ENCODE measurements at places on chromosomes 16 and 17.

- DNase-seq = no peak
These were observed 12.4 kb downstream of the CBLN1 start for GRCh38 chr16:49269201-49269600.

DNA sequence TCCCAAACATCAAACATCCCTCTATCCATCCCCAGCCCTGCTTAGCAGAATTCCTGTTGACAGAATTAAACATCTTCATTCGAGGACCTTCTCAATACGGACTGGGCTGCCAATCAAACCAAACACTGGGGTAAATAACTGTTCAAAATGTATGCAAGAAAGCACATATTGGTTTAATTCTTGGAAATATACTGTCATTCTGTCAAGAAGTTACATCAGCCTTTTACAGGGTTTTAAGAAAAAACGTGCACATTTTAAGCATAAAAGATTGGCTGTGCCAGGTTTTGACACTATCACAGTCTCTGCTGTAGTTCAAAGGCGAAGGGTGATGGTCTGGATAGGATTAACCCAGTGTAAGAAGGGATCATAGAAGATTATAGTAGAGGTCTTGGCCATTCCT is 25.1 kb upstream of the CCNF start:
- DNase-seq = no peak

DNA sequence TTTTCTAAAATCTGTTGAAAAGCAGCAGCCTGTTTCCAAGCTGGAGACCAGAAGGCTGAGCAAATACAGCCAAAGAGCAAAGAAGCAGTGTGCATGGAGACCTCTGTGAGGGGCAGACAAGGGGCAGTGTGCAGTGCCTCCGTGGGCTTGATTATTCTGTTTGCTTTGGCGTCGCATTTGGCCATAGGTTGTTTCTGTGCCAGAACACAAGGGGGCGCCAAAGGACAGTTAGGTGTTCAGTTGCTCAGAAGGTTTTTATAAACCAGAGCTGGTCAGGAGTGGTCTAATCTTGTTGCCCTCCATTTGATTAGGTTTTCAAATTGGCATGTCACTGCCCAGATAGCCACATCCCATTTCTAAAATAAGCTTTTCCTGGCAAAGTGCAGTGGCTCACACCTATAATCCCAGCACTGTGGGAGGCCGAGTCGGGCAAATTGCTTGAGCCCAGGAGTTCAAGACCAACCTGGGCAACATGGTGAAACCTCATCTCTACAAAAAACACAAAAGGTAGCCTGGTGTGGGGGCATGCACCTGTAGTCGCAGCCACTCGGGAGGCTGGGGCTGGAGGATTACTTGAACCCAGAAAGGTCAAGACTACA is 10.6 kb downstream of the MYH3 start:
- no peak for DNase-seq

GRCh38 chr17:56594320-56595107 is 1.0 kb downstream of the NOG start:
- peak; percentile 74 for DNase-seq

DNA sequence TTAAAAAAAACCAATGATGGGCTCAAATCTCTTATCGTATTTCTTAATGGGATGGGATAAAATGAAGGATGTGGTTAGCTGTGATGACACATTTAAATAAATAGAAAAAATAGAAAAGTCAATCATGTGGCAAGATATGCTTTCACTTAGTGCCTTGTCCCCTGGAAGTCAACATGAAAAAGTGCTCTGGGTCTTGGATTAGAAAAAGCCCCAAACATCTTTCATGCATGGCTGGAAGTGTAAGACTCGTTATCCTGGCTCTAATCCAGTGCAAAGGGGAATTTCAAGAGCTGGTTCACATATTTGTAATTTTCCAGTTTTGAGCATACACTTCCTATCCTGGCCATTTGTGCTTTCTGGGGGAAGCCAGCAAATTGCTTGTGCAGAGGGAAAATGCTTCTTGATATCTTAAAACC is 160.9 kb downstream of the MAP2K6 start:
- DNase-seq = no peak

DNA sequence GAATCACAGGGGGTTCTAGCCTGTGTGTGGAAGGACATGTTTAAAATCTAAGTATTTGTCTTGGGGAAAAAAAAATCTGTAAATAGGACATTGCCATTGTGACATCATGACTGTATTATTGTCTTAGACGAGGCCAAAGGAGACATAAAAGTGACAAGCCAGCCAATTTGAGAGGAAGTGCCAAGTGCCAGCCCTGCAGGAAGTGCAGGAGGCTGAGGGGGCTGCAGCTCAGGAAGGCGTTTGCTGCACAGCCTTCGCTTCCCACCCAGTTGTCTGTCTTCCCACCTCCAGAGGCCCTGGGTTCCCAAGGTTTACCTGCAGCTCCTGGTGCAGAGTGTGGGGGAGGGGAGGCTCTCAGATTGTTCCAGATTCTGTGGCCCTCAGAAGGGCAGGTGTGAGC is 1.3 kb downstream of the ADCY7 start:
- DNase-seq = no peak

- no peak for DNase-seq
These were observed 20.0 kb downstream of the ATP2A1 start for GRCh38 chr16:28898266-28898665.

DNA sequence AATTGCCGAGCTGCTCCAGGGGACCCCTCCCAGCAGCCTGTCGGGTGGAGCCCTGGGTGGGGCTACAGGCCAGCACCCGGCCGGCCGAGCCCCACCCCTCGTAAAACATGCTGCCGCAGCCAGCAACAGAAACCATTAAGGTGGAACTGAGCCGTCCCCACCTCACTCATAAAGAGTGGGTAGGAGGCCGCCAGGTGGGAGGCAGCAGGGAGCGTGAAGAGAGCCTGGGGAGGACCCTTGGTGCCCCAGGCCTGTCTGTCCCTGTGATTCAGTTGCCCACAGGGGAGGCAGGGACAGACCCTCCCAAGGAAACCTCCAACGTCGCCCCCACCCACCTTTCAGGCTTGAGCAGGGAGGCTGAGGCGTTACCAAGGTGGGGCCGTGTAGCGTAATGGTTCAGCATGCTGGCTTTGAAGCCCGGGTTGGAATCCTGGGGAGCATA is 8.4 kb downstream of the FOXN1 start:
- no peak for DNase-seq

DNA sequence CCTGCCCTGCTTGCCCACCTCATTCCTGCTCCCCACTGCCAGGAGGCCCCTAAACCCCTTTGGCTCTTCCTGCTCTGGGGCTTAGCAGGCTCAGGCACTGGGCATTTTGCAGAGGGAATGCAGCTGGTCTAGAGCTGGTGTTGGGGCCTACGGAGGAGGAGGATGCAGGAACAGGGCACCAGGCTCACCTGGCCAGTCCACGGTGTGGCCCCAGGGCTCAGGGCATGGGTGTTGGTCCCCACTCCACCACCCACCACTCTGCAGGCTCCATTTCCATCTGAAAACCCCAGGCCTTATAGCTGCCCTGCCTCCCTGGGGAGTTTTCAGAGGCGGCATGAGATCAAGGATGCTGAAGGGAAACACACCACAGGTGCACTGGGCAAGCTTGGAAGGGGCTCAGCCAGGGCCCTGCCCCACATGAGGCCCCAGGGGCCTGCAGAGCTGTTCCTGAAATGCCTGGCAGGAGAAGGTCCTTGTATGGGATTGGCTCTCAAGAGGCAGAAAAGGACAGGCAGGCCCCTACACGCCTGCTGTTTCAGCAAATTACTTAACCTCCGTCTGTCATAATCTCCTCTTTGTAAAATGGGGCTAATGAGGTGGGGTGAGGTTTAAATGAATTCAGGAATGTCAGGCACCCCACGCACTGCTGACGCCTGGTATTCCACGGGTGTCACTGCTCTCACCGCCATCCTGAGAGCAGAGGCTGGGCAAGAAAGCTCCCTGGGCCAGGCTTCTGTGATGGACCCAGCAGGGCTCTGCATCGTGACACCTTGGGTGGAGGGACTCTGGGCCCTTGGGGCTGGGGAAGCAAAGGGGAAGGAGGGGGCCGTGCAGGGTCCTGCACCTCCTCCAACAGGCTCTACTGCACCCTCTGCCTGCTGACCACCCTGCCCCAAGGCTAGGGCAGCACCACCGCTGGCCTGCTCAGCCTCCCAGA is 9.3 kb downstream of the SLC47A2 start:
- DNase-seq = no peak

- no peak for DNase-seq
These were observed 32.8 kb upstream of the RASD1 start for GRCh38 chr17:17528696-17529652.

DNA sequence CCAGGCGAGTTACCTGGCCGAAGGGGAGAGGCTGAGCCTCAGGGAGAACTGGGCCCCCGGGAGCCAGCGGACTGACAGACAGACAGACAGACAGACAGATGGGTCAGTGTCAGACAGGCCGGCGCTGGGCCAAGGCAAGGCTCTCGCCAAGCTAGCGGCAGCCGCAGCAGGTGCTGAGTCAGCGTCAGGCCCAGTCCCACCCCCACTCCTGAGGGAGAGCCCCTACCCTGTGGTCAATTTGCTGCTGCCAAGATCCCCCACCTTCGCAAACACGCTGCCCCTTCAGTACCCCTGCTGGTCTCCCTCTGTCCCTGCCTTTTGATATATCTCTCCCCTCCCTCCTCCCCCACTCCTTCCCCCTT is 1.5 kb downstream of the FGF11 start:
- no peak for DNase-seq

DNA sequence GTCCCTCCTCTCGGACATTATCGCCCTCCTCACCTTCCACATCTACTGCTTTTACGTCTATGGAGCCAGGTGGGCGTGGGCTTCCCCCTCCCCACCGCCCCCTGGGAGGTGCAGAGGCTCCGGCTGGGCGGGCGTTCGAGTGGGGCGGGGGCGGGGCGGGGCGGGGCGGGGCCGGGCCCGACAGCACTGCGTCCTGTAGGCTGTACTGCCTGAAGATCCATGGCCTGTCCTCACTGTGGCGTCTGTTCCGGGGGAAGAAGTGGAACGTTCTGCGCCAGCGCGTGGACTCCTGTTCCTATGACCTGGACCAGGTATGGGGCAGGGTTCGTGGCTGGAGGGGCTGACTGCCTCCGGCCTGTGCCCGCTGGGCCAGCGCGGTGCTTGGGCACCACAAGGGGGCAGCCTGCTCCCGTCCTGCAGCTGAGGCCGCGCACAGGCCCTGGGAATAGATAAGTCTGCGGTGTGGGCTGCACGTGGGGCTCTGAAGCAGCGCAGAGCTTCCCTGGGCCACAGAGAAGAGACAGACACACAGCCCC is 9.2 kb downstream of the PIGQ start:
- DNase-seq = peak; percentile 64

DNA sequence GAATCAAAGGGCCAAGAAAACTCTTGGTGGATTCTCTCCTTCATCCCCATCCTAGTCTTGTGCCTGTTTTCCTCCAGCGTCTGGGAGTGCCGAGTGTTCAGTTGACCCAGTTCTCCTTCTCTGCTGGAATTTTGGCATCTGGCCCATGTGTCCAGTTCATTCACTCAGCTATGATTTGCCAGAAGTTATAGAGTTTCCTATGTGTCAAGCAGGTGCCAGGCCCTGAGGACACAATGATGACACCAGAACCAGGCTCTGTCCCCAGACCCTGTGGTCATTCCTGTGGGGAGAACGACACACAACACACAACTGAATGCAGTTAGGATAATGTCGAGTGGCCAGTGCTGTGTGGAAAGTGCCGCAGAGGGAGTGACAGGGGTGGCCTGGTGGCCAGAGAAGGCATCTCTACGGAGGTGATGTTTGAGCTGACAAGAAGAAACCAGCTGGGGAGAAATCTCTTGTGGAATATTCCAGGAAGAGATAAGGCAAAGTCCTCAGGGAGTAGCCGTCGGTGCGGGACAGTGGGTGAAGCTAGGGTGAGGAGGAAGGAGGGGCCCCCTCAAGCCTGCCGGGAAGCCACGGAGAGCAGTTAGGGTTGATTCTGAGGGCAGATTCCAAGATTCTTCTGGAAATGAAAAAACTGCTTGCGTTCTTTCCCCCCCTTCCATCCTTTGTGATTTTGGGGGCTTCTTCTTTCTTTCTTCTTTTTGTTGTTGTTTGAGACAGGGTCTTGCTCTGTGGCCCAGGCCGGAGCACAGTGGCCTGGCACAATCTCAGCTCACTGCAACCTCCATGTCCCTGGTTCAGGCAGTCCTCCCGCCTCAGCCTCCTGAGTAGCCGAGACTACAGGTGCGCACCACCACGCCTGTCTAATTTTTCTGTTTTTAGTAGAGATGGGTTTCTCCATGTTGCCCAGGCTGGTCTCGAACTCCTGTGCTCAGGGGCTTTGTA is 35.8 kb upstream of the IL34 start:
- no peak for DNase-seq

GRCh38 chr17:83079766-83080578 is 563 bp downstream of the METRNL start:
- no peak for DNase-seq

DNA sequence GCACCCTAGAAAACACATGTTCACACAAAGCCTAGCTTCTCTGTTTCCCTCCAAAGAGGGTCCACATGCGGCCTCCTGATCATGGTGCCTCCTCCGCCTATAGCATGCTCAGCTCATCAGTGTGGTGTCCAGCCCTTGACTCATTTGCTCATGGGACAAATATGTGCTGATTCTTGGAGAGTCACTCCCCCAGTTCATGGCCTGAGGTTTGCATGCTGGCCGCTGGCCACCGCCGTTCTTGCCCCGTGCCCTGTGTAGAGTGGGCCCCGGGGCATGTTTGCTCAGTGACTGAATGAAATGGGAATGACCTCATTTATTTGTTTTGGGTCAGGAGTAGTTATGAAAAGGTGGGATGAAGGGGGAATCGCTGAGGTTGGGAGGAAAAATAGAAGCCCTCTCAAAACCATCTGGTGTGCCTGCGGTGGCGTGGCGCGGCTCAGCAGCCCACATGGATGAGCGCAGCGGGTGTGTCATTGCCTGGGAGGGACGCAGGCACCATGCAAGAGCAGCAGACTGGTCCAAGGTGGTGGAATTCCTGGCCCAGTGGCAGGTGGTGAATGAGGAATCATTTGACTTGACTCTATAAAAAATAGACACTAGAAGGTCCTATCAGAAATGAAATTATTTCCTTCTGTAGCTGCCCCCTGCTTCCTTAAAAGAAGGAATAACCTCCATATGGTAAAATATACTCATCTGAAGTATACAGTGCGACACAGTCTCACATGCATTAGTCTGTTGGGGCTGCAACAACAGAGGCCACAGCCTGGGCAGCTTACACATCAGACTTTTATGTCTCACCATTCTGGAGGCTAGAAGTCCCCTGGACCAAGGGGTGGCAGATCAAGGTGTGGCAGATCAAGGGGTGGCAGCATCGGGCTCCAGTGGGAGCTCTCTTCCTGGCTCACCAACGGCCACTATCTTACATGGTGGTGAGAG is 31.7 kb downstream of the CRISPLD2 start:
- DNase-seq = no peak

DNA sequence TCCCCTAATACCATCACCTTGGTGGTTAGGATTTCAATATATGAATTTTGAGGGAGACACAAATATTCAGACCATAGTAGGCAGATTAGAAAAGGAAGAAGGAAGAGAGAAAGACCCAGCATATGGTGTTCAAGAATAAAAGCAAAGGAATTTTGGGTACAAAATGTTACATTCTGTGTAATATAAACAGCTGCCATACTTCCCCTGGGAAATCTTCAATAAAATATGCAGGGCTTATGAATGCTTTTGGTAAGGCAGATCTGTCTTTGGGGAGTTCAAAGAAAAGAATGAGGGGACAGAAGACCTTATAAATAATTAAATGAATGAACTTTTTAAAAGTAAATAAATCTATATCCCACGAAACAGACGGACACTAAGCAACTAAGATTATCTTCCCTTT is 91.9 kb downstream of the USP32 start:
- DNase-seq = no peak

- no peak for DNase-seq
These were observed 535.2 kb upstream of the CDH11 start for GRCh38 chr16:65657071-65657494.

Measured in H1 (cell line).